ENCODE measurements at places on chromosomes 5 and 9.

DNA sequence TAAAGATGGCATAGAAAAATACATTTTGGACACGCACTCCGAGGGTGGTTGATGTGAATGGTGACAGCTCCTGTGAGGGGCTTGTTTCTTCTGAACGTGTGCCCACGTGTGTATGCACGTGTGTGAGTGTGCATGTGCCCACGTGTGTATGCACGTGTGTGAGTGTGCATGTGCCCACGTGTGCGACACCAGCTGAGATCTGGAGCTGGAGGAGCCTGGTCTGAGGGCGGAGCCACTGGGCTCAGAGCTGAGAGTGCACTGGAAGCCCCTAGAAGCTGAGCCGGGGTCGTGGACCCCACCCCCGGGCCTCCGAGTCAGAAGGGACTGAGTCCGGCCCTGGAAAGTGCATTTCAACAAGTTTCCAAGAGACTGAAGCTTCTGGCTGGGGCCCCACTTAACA, 282.5 kb upstream of the IRX4 start:
- no peak for DNase-seq

DNA sequence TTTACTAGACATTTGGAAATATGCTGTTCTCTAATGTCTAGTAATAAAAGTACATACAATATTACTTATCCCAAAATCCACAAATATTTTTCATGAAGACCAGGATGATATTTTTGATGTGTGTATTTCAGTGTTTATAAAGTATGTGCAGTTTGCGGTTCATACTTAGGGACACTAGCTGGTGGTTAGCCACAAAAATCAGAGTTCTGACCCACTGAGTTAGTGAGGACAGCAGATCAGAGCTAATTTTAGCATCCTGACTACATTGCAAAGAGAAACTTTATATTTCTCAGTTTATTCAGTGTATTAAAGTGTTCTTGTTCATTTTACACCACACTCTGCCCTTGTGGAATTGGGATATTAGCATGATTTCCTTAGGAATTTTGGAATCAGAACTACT, 655.3 kb downstream of the HTR1A start:
- DNase-seq: no peak

DNA sequence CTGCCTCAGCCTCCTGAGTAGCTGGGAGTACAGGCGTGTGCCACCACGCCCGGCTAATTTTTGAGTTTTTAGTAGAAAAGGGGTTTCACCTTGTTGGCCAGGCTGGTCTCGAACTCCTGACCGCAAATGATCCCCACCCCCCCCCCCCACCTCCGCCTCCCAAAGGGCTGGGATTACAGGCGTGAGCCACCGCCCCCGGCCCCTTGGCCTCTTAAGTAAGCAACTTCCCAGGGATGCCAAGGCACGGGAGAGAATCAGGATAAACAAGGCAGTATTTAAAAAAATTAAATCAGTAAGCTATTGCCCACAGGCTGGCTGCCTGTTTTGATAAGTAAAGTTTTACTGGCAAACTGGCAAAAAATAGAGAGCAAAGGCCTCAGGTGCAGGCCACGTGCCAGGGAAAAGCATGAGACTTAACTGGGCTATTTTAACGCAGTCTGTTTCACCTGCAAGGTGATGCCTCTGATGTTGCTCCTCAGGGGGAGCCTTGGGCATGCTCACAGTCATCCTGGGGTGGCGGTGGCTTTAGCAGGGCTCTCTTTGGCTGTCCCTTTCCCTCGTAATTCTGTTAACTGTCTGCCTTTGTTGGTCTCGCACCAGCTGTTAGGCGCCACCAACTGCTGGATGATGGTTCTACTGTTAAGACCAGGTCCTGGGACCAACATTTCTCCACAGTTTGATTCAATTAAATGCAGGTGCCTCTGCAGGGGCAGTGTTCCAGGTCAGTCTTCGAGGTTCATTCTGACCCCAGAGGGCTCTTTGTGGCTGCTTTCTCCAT, 19.4 kb upstream of the RNF130 start:
- DNase-seq: no peak

DNA sequence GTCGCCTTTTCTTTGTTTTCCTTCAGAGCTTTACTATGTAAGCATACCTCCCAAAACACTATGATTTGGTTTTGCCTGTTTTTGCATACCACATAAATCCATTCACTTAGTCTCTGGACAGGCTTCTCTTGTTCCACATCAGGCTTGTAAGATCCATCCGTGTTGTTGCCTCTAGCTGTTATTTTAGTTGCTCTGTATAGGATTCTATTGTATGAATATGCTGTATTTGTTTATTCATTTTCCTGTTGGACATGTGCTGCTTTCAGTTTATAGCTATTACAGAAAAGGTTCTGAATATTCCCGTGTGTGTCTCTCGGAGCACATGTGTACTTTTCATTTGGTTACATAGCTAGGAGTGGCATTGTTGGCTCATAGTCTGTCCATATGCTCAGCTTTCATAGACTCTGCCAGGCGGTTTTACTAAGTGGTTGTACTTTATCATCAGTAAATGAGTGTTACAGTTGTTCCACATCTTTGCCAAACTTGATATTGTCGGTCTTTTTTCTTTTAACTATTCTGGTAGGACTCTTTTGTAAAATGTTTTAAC, 41.8 kb downstream of the NUP214 start:
- DNase-seq: no peak

DNA sequence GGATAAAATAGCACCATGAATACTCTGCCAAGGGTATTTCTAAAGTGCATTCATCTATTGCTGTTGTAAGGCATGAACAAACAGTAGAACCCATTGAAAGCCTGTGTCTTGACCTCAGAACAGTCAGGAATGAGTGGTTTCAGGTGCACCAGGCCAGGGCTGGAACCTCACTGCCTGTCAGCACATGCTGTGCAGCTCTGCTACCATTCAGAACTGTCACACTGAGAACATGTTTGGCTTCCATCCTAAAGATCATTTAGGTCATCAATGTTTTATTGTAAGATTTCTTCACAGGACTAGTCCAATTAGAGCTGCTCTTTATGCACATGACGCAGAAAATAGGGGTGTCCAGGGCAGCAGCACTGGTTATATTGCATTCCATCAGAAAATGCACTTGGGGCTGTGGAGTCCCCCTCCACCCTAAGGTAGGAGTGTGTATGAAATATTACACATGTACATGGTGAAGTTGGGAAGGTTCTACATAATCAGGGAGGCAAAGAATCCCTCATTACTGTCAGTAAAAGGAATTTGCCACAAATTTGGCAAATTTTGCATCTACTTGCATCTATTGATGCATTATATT, 408.0 kb downstream of the CTNND2 start:
- DNase-seq: no peak

DNA sequence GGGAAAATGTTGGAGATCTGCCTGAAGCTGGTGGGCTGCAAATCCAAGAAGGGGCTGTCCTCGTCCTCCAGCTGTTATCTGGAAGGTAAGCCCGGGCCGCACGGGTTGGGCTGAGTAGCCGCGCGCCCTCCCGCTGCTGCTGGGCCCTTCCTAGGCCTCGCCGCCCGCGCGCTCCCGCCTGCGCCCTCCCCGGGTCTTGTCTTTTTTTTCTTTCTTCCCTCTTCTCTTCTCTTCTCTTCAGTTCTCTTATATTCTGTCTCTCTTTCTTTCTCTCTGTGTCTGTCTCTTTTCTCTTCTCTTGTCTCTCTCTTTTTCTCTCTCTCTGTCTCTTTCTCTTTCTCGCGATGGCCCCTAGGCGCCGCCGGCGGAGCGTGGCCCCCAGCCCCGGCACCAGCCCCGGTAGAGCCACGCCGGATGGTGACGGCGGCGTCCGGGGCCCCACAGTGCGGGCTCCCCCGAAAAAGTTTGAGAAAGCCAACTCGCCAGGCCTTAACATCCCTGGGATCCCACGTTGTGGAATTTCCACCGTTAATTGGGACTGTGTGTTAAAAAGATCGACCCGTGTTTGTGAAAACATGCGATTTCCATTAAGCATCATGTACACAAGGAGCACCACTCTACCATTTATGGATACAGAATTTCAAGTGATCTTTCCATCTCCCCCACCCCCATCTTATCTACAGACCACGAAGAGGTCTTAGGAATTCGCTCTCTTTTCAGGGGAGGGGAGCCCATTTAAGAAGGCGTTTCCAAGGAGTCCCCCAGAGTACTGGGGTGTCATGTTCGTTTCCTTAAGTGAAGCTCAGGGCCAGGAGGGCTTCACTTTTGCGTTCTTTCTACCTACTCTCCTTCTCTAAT, 616 bp downstream of the ABL1 start:
- no peak for DNase-seq

- no peak for DNase-seq
These were observed 528.1 kb upstream of the ST8SIA4 start for GRCh38 chr5:101431201-101431600.
